ENCODE measurements at places on chromosomes 6 and 20.

DNA sequence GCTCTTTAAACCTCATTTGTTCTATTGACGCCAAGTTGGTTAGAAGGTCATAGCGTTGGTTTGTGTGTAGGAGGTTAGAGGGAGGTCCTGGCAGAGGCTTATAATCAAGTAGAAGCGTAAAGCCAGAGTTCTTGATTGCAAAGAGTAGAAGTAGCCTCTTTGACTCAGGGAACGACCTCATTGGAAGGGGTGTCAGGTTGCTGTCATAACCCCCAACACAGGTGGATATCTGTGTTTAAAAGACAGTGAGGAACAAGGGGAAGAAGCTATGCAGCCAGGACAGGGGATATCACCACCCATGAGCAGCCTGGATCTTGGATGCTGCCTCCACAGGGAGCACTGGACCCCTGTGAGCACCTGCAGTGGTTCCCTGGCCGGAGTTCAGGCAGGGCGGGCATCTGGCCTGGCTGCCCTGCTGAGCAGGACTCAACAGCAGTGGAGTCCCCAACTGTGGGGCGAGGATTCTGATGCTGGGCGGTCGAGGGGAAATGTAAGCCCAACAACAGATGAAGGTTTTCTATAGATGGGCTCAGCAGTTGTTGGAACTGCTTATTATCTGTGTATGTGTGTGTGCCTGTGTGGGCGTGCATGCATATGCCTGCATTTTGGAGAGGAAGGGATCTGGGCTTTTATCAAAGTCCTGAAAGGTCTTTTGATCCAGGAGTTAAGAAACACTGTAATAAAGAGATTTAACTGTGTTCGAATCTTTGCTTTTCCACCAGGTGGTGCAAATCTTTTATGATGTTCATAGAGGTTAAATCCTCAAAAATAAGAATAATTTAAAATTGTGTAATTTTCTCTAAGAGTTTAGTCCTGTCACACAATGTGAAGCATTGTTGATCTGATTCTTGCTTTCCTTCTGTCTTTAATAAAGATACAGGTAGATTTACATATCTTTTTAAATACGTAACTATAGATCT is 27.7 kb downstream of the HIVEP1 start:
- no peak for DNase-seq

DNA sequence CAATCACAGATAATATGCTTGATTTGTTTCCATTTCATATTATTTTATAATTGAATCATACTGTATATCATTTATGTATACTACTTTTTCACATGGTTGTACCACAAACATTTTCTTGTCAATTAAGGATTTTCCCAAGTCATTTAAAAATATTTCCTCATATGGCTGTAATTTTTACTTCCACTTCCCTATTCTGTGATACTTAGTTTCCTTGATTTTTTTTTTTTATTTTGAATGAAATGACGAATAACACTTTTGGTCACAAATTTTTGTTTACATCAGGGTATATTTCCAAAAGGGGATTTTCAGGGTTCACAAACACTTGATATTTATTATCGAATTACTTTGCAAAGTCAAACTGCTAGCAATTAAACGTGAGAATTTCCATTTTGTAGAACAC is 515.6 kb downstream of the KIF16B start:
- no peak for DNase-seq

- DNase-seq: no peak
These were observed 42.2 kb downstream of the CDH26 start for GRCh38 chr20:60000271-60001042.

GRCh38 chr6:100574836-100575235 is 110.1 kb upstream of the SIM1 start:
- DNase-seq: no peak

GRCh38 chr6:35474131-35474941 is 6.1 kb downstream of the RPL10A start:
- DNase-seq: no peak

DNA sequence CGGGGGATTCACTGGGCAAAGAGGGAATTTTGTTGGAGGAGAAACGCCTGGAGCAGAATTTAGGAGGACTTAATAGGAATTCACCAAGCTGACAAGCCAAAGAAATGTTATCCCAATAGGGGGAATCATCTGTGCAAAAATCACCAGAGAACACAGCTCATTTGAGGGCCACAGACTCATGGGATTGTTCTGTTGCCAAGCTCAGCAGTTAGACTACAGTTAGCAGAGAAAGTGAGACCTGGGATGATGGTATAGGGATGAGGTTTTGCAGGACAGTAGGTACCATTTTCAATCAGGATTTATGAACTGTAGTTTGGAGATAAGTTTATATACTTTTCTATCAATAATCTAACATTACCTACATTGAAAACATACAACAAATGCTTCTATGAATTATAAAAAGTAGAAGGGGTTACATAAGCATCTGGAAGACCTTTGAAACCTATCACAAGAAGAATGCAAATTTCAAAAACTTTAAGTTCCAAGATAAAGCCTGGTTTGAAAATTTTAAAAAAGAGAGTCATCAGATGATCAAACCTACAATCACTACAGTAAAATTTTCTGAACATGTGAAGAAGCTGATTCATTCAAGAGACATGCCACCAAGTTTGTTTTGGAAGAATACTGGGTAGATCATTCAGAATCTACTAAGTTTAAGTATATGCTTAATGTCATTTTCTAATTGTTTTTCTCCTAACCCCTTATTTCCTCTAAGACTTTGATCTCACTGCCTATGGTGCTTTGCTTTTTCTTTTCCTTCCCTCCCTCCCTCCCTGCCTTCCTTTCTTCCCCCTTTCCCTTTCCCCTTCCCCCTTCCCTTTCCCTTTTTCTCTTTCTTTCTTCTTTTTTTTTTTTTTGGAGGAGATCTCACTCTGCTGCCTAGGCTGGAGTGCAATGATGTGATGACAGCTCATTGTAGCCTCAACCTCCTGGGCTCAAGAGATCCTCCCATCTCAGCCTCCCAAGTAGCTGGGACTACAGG is 81.5 kb downstream of the KIF13A start:
- no peak for DNase-seq

GRCh38 chr6:68069921-68070710 is 565.0 kb upstream of the ADGRB3 start:
- DNase-seq: no peak

DNA sequence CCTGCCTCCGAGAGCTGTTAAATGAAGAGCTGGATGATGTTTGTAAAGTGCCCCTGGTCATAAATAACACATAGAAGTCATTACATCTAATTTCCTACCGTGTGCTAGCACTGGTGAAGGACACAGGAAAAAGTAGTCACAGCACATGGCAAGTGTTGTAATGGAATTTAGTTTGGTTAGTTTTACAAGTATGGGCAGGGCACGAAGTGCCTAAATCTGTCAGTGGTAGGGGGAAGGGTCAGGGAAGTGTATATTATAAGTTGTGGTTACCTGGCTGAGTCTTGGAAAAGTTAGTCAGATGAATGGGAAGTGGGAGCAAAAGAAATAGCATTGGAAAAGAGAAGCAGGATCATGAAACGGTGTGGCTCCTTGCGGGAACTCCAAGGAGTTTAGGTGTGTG is 1.6 kb downstream of the RIPPLY2 start:
- no peak for DNase-seq

DNA sequence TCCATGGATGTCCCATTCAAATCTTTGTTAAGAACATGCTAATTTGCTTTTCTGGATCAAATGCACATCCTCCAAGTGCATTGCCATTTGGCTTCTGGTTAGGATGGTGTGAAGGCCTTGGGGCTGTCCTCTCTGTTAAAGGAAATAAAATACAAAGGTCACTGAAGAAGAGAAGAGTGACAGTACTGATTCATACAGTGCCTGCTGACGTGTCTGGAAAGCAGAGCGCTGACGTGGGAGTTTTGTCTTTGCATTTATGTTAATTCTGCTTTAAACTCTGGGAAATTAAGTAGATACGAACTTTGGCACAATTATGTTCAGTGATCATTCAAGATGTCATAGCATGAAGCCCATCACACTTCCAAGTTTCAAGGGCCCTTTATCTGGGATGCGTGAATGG is 33.2 kb downstream of the SYNDIG1 start:
- DNase-seq: no peak

DNA sequence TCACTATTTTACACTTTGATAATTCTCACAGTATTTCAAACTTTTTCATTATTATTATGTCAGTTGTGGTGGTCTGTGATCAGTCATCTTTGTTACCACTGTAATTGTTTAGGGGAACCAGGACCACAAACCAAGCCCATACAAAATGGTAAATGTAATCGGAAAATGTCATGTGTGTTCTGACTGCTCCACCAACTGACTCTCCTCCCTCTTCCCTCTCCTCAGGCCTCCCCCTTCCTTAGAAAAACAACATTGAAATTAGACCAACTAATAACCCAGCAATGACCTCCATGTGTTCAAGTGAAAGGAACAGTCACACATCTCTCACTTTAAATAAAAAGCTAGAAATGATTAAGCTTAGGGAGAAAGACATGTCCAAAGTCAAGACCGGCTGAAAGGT is 63.8 kb downstream of the GMDS start:
- DNase-seq: no peak

DNA sequence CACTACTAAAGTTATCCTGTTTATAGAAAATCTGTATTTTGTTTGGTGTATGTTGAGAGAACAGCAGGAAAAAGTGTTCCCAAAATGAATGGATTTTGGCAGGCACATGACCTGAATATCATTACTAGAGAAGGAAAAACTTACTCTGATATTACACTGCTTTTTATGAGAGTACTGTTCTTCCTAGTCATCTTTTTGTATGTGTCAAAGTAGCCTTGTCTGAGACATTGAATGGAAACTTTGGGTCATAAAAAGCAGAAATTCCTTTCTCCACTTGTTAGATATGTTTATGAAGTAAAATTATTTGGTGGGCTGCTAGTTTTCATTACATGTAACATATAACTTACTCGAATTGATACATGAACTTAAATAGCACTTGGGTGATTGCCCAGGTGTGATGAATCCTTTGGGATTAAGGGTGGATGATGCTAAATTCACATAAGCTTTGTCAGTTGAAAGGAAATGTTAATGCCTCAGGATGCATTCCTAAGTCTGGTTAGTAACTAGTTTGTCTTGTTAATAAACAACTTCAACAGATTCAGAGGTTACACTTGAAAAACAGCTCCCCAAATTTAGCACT is 206.7 kb downstream of the CENPW start:
- no peak for DNase-seq

DNA sequence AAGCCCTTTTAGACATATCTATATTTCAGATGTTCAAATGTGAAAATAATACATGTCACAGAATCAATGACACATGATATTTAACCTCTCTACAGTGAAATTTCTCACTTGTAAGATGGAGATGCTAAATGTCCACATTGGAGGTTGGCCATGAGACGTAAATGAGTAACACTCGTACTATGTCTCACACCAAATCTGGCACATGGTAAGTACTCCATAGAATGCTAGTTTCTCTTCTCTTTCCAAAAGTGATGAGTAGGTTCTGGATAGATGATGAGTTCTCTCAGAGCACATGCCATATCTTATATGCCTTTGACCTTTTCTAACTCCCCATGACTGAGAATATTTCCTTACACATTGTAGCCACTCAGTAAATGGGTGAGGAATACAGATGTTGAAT is 17.7 kb downstream of the GFOD1 start:
- no peak for DNase-seq

- no peak for DNase-seq
These were observed 43.1 kb downstream of the MICA start for GRCh38 chr6:31446481-31446880.

DNA sequence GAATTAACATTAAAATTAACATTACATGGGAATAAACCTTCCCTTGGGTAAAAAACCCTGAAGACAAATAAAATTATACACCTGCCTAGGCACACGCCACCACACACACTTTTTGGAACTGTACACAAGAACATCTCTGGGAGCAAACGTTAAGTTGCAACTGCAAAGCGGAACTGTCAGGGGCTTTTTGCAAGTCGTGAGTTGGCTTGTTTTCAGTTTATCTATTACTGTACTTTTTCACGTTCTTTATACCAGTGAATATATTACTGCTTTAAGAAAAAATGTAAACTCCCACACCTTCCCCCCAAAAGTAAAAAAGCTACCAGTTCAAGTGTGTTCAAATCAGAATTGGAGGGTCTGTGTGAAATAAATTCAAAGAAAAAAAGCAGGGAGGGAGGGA is 65.5 kb upstream of the NFATC2 start:
- no peak for DNase-seq

GRCh38 chr6:37338745-37339255 is 15.0 kb upstream of the RNF8 start:
- DNase-seq: no peak

DNA sequence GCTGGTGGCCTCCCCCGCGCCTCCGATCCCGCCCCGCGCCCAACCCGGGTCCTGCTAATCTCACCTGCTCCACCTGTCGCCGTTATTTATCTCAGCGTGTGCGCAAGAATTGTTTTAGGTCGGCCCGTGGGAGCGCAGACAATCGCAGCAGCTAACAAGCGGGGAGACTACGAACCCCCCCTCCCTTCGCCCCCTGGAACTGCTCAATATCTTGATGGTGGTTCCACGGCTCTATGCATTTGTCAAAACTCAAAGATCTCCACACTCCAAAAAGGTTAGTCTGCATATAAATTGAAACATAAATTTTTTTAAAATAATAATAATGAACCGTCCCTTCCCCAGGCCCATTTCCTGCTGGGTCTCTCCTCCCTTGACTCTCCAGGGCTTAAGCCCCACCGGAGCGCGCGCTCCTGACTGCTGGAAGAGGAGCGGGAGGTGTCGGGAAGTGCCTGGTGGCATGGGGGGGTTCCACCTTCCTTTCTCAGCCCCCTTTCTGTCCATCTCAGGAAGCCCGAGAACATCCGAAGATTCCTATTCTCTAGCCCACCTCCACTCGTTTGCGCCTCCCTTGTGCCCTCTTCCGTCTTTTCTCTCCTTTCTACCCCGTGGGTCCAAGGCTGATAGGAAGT is 1.6 kb upstream of the MDGA1 start:
- no peak for DNase-seq

GRCh38 chr20:57150559-57150958 is 115.9 kb downstream of the BMP7 start:
- no peak for DNase-seq

DNA sequence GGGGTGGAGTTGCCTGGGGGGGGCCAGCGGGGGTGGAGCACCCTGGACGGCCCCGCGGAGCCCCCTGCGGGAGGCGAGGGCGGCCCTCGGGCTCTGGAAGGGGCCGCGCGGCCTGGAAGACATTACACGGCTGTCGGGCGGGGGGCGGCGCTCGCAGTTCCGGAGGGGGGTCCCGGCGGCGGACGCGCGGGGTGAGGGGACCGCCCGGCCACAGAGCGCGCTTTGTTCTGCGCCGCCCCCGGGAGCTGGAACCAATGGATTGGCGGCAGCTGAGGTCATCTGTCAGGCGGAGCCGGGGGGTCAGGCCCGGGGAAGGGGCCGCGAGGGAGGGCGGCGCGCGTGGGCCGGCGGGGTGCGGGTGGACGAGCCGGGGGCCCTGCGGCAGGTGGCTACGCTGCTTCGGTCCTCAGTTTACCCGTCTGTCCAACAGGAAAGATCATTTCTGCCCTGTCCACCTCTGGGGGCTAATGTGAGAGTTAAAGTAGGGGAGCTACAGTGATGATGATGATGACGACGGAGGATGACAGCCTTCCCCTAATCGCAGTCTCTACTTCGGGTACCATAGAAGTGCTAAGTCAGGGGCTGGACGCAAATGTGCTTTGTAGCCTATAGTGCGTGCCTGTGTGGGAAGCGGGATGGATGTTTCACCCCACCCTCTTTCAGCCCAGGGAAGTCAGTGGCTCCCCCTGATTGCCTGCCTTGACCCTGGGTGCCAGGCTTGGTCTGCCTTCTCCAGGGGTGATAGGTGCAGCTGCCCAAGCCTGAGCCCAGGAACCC is 10.4 kb downstream of the SRXN1 start:
- peak; percentile 47 for DNase-seq

GRCh38 chr6:116772450-116772849 is 6.9 kb upstream of the FAM162B start:
- DNase-seq: no peak

Measured in D721Med (cell line).